ENCODE measurements at places on chromosomes 6 and 20.

DNA sequence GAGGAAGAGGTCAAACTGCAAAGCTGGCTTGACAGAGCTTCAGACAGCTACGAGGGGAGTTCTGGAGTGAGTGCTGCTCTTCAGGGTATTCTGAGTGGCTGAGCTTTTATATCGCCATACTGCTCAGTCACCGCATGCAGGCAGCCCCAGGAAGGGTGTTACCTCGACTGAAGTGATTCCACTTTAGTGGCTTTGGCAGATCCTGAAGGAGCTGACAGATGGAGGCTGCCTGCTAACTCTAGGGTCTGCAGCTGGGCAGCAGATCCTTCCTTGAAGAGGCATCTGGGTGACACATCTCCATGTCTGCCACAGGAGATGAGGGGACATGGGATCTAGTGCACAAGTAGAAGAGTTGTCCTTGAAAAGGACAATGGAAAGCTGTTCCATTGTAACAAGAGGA lies 3.7 kb upstream of the DEK start:
- DNase-seq, result no peak

DNA sequence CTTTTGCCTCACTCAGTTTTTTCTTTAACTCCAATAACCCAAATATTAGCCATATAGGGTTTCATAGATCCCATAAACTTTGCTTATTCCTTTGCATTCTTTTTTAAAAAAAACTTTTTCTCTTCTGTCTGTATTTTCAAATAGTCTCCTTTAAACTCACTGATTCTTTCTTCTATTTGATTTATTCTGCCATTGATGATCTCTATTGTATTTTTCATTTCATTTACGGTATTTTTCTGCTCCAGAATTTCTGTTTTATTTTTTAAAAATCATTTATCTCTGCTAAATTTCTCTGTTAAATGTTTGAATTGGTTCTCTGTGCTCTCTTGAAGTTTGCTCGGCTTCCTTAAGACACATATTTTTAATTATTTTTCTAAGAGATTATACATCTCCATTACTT lies 573.3 kb upstream of the MAN1A1 start:
- DNase-seq, result no peak

DNA sequence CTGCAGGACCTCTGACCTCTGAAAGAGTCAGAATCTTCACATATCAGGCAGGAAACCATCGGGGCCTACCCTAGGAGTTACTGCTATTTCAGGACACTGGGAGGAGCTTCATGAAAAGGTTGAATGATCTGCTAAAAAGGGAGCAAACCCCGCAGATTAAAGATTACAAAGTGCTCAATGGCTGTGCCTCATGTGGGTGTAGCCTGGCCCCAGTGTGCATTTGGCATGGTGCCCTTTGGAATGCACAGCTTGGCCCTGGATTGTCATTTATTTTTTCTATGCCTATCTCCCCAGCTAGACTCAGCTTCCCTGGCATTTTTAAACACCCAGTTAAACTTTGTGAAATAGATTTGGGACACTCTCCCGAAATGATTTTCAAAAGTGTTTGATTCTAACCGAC lies 368.5 kb upstream of the SPTLC3 start:
- no peak for DNase-seq

GRCh38 chr6:136609873-136610706 lies 59.9 kb upstream of the MAP7 start:
- DNase-seq, result peak; percentile 77

- no peak for DNase-seq
Measured at GRCh38 chr6:31615748-31616147, 714 bp downstream of the AIF1 start.

DNA sequence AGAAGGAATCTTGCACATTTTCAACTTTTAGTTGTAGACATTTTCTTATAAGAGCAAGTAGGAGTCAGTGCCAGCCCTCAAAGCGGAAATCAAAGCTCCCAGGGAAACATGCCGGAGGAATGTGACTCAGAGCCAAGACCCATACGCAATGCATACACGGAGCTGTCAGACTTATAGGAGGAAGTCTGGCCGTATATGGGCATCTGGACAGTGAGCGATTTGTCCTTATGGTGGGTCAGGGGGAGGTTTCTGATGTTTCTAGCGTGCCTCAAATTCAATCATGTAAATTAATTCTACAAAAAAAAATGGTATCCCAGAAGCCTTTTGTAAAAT lies 3.6 kb upstream of the CCN2 start:
- peak; percentile 100 for DNase-seq

DNA sequence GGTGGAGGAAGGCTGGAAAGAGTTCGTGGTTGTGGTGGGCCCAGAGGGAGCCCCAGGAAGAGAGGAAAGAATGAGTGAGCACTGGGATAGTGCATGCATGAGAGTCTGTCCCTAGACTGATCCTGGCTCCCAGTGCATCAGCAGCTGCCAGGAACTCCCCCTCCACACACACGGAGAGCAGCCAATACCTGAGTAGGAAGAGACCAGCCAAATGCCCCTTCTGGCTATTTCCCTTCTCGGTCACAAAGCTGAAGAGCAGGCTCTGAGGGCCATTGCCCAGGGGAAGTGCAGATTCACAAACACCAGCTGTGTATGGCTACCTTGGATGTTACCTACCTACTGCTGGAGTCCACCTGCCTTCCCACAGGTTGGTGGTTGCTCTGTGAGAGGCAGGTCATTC lies 45.1 kb downstream of the GABRR2 start:
- no peak for DNase-seq

DNA sequence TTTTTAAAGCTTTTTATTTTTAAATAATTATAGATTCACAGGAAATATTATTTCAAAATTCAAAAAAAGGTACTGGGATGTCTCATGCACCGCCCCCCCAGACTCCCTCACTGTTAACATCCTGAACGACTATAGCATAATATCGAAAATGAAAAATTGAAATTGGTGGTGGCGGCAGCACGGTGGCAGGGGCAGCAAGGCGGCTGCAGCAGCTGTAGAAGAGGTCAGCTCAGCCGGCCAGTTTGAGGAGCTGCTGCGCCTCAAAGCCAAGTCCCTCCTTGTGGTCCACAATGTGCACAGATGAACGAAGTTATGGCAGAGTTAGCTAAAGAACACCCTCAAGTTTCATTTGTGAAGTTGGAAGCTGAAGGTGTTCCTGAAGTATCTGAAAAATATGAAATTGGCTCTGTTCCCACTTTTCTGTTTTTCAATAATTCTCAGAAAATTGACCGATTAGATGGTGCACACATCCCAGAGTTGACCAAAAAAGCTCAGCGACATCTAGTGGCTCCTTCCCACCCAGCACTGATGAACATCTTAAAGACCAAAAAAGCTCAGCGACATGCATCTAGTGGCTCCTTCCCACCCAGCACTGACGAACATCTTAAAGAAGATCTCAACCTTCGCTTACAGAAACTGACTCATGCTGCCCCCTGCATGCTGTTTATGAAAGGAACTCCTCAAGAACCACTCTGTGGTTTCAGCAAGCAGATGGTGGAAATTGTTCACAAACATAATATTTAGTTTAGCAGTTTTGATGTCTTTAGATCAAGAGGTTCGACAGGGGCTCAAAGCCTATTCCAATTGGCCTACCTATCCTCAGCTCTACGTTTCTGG lies 100.8 kb downstream of the FAM217A start:
- DNase-seq, result peak; percentile 83

DNA sequence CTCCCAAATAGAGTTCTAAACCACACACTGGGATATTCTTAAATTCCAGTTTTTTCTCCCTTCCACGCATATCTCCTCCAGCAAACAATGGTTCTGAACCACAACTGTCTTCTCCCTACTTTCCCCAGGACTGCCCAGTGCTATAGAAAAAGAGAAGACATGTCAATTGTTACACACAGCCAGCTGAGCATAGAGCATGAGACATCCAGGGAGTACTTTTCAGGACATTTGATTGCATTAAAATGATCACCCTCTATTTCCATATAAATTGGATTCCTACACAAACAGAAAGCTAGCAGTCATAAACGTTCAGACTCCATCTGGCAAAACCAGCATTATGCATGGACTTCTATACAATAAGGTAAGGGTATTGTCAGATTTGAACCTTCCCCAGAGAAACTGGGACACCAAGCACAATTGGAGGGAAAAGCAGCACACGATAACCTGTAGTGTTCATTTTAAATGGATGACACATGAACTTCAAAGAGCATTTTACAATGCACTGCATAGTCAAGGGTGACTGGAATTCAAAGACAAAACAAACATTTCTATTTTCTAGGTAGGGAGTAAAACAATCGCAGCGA lies 93.1 kb upstream of the HEY2 start:
- DNase-seq, result no peak

DNA sequence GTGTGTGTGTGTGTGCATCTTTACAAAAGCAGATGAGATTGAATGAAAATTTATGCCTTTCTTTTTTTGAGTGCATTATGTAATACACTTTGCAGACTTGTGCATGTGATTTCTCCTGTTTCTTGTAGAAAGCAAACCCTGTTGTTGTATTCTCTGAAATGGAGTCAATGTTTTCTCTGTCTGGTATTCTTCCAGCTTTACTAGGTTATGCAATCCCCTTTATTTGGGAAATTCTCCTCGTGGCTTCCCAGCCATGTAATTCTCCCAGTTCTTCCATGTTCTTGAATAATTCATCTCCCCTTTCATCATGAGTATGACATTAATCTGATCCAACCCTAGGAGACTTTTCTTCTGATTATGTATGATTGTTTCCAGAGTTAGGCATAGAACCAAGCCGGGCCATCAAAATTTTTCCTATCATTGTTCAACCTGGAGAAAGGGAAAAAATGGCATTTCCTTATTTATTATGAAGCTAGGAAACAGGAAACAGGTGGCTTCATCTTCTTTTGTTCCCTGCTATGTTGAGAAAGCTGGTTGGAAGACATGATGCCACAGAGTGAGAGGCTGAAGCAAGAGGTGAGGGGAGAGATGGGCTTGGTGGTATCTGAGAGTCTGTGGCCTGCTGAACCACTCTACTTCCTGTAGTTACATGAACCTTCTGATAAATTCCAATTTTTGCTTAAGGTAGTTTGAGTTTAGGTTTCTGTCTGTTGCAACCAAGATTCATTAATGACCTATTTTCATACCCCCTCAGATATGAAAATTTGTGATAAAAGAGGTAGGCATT lies 68.8 kb downstream of the PRL start:
- DNase-seq, result no peak

- no peak for DNase-seq
Measured at GRCh38 chr6:1461207-1461606, 71.8 kb downstream of the FOXF2 start.

DNA sequence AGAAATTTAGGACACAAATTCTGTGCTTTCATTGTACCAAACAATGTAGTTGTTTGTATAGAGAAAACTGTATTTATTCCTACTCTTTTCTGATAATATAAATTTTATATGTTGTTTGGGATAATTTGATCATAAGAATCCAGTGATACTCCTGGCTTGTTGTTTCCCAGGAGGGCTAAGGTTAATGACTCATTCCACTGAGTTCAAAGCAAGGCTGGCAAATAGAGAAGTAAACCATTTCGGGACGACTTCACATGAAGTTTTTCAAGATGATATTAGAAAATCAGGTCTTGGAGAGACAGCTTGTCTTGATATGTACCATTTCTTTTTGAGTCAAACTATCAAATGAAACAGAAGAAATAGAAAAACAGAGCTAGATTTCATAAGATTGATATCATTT lies 326.1 kb upstream of the CNR1 start:
- DNase-seq, result no peak

- DNase-seq, result no peak
Measured at GRCh38 chr6:35629876-35630378, 58.8 kb downstream of the FKBP5 start.

DNA sequence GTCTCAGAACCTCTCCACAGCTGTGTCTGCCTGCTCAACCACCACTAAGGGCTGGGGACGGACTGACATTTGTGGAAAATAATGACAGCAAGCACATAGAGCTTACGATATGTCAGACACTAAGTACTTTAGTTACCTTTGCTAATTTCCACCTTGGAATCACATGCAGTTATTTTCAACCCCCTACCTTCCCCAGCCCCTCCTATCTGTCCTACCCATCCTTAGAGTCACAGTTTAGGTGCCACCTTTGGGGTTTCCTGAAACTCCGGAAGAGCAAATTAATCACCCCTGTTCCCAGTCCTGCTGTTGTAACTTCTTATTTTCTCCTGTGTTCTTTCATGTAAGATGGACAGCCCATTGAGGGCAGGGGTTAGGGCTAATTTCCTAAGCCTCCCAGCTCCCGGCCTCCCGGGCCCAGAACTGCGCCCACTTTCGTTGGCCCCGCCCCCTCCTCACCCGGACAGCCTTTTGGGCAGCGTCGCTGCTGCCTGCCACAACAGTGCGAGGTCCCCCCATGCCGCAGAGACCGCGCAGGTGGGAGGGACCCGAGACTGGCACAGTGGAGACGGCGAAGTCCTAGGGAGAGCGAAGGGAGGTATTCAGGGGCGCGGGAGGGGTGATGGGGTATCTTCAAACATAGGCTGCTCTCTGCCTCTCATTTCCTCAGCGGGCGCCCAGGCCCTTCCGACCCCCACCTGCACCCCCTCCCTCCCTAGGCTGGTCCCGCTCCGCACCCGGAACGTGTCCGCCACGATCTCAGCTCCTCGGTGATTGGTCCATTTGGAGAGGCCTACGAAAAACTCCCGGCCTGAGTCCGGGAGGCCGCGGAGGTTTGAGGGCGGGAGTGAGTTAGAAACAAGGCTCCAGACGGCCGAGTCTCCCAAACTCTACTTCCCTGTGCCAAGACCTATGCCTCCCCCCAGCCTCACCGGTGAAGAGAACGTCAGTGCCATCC lies 1.1 kb downstream of the DDAH2 start:
- DNase-seq, result no peak

DNA sequence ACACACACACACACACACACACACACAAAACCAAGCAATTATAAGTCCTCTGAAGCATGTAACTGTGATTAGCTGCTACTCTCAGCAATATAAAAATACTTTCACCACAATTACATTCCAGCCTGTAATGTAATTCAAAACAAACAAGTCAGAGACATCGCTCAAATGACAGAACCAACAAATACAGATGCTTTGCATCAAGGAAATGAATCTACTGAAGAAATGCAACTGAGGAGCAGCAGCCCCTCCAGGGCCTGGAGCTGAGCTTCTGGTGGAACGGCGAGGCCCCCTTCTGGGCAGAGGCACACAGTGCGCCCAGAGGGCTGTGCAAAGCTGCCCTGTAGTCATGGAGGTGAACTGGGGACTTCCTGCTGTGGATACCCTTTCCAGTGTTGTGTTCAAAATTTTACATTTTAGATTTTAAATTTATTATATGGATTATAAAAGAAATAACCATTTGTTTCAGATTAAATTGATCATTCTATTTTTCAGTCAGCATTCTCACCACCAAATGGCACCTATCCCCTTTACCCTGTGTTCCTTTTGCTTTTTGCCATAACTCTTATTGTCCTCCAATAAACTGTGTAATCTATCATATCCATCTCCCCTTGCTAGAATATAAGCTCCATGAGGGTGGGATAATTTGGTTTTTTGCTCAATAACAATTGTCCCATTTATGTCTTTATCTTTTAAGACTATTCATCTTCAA lies 23.2 kb downstream of the ADAT2 start:
- no peak for DNase-seq

- DNase-seq, result no peak
Measured at GRCh38 chr6:41608443-41609151, 29.7 kb upstream of the MDFI start.

- DNase-seq, result no peak
Measured at GRCh38 chr6:160070427-160070826, 51.2 kb upstream of the SLC22A1 start.

- DNase-seq, result no peak
Measured at GRCh38 chr6:6972456-6972855, 135.3 kb upstream of the RREB1 start.

- DNase-seq, result no peak
Measured at GRCh38 chr20:61449916-61450315, 197.9 kb downstream of the CDH4 start.
